Right ventricle myocardium superior (tissue), 1 donor: ENCODE measurements at places on chromosomes 13 and 19. TPM values are rescaled to one million over a fixed set of nuclear protein-coding genes. Genes with fewer than 3 reads are reported as not detected.

FUT2 gene
- total RNA-seq = not detected

OR10H1 gene
- total RNA-seq = not detected

IZUMO2 gene
- total RNA-seq = not detected

RXFP2 gene
- not detected for total RNA-seq

TNFSF13B gene
- total RNA-seq = 1.6 TPM

MYO1F gene
- total RNA-seq = 8.4 TPM

WDR62 gene
- 28.3 TPM for total RNA-seq

PSG6 gene
- not detected for total RNA-seq

SOX1 gene
- total RNA-seq = not detected

SUGP1 gene
- 37.2 TPM for total RNA-seq

CIRBP gene
- 219 TPM for total RNA-seq

PNMA8C gene
- not detected for total RNA-seq

WTIP gene
- total RNA-seq = 20.4 TPM

CGB2 gene
- total RNA-seq = not detected
